ENCODE measurements at places on chromosomes 13 and 19. TPM values are rescaled to one million over a fixed set of nuclear protein-coding genes. Genes with fewer than 3 reads are reported as not detected.

PDE4C gene
- total RNA-seq = 0.76 TPM

PPFIA3 gene
- 11.9 TPM for total RNA-seq

DNA sequence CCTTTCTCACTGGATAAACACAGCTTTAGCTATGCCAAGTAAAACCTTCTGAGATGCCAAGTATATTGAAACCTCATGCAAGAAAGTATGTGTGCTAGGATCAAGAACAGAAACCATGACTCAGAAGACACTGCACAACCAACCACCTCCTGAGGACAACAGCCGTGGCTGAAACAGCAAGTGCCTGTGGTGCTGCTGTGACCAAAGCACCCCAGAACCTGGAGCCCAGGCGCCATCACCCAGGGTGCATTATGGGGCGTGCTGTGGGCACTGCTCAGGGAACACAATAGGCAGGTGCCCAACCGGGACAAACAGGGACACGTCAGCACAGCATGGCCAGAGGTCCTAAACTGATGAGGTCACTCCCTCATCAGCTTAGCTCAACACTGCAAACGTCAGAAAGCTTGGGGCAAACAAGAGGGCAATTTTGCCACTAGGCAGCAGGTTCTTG lies 101.3 kb upstream of the SLC15A1 start:
- DNase-seq = no peak

DNA sequence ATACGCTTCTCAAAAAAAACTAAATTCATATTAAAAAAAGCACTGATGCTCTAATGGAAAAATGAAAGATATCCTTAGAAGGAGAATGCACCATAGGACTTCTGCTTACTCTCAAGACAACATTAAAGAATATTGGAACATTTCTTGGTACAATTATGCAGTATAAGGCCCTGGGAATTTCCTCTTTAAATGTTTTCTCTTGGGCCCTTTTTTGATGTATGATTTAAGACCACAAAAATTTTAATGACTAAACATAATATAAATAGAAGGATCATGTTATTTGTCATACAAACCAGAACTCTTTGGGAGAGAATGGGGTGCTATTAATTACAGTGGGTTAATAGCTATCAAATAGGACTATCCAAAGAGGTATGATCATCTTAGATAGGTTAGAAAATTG lies 403.7 kb downstream of the FGF14 start:
- no peak for DNase-seq

DNA sequence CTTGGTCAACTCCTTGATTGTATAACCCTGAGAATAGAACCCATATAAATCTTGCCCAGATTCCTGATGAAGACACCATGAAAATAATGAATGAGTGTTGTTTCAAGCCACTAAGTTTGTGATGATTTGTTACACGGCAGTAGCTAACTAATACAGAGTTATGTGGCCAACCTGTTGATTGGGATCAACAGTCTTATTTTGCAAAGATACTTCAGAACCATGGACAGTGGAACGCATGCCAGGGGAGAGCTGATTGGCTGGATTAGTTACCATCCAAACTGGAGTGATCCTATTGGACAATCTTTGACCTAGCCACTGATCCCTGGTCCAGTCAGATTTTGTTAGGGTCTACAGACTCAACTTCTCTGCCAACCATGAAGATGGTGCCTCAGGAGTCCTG lies 26.6 kb downstream of the CD70 start:
- no peak for DNase-seq

GRCh38 chr19:17078920-17079709 lies 3.5 kb downstream of the MYO9B start:
- DNase-seq = peak; percentile 60

- DNase-seq = no peak
These were observed 52.7 kb upstream of the ZDHHC20 start for GRCh38 chr13:21511849-21512248.

DNA sequence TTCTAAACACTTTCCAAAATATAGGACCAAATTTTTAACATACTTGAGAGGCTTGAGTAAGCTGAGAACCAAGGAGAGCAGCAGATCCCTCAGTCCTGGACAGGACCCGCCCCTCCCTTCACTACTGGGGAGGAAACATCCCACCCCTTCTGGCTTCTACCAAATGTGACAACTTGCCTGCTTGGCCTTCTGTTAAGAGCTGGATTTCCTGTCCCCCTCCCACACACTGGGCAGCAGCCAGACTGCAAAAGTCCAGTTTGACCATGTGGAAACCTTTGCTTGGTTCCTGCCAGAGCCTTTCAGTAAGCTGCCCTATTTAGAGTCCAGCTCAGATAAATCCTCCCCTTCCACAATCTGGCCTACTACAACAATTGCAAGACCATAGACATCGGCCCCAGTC lies 84.3 kb downstream of the FGF14 start:
- DNase-seq = peak; percentile 94

DNA sequence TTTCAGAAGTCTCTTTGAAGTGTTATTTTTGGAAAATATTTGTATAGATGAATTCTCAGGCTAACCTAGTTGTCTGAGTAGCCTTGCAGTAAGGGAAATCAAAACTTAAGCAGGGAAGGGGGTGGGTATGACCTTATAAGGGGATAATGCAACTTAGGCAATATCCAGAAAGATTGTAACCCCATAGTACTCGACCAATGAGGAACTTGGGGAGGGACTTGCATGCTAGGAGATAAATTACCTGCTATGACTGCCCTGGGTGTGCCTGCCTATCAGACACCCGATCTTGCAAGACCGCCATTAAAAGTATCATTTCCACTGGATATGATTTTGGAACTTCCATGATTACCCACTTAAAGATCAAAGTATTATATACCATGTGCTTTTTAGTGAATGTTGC lies 23.0 kb upstream of the RFXAP start:
- no peak for DNase-seq

All from right cardiac atrium (tissue), 5 donors.